Lung (tissue), 17 donors: ENCODE measurements at places on chromosomes 11 and 22.

- DNase-seq, result no peak
These were observed 39.7 kb upstream of the OR5AK2 start for GRCh38 chr11:56948991-56949515.

- DNase-seq, result no peak
These were observed 24.9 kb downstream of the IMMP1L start for GRCh38 chr11:31484497-31484896.

DNA sequence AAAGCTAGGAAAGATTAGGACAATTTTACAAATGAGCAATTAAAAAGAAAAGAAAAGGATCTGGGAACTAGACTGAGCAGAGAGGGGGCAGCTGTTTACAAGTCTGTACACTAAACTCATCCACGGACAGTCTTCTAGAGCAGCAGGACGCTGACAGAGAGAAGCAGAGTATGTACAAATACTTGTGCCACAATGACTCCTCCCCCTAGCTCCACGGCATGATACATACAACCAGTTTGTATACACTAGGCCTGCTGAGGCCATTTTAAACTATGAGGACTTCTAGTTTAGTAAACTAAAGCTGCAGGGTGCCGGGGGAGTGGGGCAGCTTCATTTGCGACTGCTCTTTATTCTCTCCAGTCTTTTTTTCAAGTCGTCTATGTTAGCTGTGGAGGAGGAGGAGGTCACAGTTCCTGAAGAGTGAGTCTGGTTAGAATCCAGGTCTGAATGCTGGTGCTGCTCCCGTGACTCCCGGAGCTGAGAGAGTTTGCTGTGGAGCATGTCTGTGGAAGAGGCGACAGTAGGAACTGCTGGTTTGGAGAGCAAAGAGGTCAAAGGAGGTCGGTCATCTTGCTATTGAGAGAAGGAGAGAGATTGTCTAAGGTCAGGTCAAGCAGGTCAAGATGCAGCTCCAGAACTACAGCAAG lies 24.8 kb downstream of the F2 start:
- DNase-seq, result no peak

DNA sequence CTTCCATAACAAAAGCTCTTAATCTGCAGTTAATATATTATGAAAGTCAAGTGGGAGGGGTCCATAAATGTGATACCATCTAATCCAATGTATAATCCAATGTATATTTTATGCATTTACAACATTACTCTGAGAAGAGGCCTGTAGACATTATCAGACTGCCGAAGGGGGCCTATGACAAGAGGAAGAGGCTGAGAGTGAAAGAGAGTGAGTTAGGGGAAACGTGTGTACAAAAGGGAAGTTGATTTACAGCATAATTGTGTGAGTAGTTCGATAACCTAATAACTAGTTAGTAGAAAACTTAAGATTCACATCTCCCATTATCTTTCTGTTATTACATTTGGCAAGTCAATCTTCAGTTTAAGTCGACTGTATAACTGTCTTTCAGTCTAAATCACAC lies 86.6 kb downstream of the DDX10 start:
- DNase-seq, result no peak

- no peak for DNase-seq
These were observed 29.8 kb downstream of the ARHGAP42 start for GRCh38 chr11:100716838-100717237.

GRCh38 chr11:85712953-85713352 lies 27.0 kb upstream of the CCDC89 start:
- DNase-seq, result no peak

DNA sequence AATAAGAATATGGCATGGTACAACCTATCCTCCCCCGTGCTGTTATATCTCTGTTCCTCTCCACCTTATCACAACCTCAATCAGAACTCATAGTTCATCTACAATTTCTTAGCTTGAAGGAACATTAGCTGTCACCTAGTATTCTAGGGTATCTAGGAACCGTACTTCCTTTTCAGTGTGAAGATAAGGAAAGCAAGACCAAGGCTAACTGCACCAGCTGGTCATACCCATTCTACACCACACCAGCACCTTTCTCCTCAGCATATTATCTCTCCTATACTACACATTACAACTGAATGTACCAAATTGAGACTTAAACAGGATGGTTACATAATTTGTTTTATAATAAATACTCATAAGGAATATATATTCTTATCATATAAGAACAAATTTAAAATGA lies 73.1 kb downstream of the ARHGAP32 start:
- no peak for DNase-seq

- DNase-seq, result no peak
These were observed 14.3 kb downstream of the TRIM22 start for GRCh38 chr11:5703741-5704536.

DNA sequence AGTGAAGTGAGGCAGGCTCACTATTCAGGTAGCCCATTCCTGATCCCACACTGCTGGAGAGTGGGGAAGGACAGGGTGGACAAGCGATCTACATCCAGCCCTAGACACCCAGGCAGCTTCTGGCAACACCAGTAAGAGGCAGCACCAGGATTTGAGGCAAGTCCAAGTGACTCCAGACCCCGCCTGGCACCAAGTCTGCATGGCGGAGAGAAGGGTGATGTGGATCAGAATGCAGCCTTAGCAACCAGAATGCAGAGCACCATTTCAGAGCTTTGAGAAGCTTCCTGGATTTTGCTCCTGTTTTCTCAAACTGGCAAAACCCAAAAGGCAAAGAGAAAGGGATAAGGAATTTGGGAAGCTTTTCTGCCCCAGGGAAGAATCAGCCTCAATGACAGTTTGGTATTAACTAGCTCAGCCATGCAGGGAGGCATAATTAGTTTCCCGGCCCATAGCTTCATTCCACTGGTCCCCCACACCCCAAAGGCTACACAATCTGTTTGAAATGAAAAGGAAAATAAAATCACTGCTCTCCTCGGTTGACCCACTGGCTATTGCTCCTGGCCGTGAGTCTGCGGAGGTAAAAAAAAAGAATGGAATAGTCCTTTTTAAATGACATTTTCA lies 17.3 kb downstream of the GALNT18 start:
- no peak for DNase-seq

DNA sequence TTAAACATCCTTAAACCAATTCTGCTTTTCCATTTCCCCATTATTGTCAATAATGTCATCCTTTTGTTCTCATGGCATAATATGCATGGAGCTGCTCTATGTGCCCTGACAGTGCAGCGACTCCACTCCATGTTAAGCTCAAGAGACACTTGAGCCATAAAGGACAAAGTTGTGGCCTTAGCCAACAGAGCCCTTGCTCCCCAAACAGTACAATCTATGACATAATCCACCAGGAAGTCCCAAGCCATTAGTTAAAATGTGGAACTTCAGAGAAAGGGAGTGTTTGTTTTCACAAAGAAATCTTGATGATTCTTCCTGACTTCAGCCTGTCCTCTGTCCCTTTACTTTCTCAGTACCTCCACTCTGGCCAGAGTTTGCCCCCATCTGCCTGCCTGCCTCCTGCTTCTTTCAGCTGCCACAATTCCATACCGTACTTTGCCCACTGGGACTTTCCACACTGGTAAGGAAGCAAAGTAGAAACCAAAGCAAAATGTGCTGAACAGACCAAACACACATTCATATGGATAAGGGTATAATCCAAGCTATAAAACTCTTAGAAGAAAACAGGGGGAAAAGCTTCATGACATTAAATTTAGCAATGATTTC lies 46.3 kb upstream of the ZC3H12C start:
- no peak for DNase-seq

GRCh38 chr11:61134801-61135257 lies 26.4 kb downstream of the VPS37C start:
- peak; percentile 10 for DNase-seq

DNA sequence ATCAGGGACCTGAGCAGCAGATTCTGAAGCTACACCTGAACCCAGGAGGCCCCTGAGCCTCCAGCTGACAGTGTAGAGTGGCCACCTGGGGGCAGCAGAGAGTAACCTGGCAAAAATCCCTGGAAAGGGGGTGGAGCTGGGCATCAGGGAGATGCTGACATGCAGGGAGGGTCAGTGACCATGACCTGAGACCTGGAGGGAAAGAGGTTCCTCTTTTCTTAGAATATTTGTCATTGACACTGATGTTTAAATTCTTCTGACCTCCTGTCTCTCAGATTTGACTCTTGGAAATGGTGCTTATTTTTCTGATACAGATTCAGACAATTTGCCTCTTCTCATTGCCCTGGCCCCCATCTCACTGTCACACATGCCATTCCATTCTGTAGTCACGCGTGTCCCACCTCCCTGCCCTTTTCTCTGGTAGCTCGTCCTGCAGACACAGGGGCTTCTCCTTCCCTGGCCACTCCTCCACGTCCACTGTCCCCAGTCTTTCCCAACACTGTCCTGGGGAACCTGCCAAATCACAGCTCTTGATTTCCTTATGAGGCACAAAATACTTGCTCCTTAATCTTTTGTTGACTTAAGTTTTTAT lies 117.2 kb upstream of the IGLL5 start:
- DNase-seq, result no peak

GRCh38 chr11:28696591-28696990 lies 588.4 kb downstream of the METTL15 start:
- no peak for DNase-seq

GRCh38 chr11:96328395-96329010 lies 14.5 kb downstream of the MAML2 start:
- DNase-seq, result no peak

DNA sequence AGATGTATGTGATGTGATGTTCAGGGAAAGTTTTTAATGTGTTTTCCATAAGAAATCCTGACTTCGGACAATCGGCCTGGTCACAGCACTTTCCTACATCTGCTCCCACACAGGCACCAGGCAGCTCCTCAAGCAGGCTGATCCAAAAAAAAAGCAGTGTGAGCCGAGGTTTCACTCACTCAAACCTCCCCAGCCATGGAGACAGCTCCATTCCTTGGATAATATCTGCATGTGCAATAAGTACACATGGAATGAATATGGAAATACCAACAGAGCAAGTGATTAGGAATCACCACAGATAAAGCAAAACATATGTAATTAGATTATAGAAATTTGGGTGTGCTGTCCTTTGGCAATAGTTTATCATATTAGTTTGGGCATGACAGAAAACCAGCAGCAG lies 88.8 kb upstream of the API5 start:
- no peak for DNase-seq

DNA sequence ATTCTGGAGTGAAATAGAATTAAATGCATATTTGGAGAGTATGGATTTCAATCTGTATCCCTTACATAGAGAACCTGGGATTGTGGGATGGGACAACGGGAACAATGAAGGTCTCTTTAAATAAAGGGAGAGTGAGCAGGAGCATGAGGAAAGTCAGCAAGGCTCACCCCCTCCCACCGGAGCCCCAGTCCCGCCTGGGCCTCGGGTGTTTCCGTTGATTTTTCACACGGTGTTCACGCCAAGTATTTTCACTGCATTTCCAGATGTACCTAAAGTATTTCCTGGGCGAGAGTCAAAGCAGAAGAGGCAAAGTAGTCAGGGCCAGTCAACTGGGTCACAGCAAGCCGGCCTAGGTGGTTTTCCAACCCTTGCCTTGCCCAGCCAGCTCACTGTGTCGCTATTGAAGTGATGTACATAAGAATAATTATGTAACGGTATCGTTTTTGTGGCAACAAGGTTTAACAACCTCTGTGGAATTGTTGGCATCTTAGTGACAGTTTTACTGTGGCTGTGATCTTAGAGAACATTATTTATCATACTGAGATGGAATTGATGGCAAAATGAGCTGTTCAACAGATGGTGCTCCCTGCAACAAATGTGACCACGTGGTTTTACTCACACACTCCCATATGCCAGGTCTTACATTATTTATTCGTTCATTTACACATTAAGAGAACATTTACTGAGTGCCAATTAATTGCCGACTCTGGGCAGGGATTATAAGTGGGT lies 177.3 kb downstream of the ADAMTS15 start:
- DNase-seq, result no peak

DNA sequence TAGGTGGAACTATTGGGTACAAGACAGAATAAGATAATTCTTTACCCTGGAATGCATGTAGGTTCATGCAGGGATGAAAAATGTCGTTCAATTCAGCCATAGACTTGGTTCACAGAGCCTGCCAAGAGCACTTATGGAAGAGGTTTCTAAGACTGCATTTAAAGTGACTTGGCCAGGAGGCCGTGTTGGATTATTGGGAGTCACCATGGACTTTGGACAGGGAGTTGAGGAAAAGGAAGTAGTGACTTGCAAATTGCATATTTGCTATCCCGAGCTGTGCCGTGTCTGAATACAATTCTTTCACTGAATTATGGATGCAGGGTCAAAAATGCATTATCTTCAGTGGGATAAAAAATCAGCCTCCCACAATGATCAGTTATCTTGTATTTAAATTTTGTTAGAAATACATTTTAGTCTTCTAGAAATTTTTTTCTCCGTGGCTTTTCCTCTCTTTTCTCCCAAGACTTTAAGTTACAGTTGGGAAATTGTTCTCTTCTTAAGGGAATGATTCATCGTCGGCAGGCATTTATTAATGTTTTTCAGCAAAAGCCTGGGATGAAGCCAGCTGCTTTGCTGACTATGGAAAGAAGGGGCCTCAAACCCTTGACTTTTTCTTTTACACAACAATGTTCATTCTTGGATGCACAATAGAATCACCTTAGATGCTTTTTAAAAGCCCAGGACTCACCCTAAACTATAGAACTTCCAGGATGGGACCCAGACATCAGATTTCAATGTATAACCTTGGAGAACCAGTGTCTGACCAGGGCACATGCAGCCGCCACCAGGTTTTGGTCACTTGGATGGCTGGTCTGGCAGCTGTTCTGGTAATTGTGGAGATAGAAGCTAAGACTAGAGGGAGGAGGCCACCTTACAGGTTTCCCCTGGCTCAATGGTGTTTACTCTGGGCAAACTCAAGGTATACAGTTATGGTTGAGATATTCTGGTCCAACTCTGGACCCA lies 70.8 kb downstream of the FAT3 start:
- DNase-seq, result no peak

DNA sequence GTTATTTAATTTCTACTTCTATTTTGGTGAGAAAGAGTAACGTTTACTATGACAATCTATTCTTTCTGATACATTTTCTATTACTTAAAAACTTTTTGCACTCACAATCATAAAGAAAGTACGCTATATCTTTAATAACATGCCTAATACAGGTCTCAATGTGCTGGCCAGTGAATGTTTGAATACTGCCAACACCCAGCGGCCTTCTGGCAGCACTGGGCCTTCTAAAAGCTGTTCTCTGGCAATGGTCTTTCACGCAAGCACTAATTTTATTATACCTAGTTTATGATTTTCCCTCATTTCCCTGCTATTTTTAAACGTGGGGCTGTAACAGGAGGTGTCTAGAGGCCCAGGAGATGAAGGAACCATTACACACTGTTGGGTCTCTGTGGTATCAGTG lies 349.8 kb upstream of the PITPNB start:
- DNase-seq, result no peak

- no peak for DNase-seq
These were observed 92.8 kb downstream of the FAR1 start for GRCh38 chr11:13761250-13761649.

- no peak for DNase-seq
These were observed 13.2 kb downstream of the PDE3B start for GRCh38 chr11:14656536-14657457.

GRCh38 chr11:67648140-67648795 lies 2.3 kb downstream of the ACY3 start:
- peak; percentile 43 for DNase-seq

GRCh38 chr22:19719050-19719482 lies 4.3 kb upstream of the GP1BB start:
- no peak for DNase-seq
